KBM-7 (cell line): ENCODE measurements at places on chromosomes 1 and 21.

GRCh38 chr1:101312147-101312546 lies 75.3 kb downstream of the S1PR1 start:
- no peak for DNase-seq

GRCh38 chr1:30135698-30136097 lies 587.7 kb downstream of the MATN1 start:
- no peak for DNase-seq

DNA sequence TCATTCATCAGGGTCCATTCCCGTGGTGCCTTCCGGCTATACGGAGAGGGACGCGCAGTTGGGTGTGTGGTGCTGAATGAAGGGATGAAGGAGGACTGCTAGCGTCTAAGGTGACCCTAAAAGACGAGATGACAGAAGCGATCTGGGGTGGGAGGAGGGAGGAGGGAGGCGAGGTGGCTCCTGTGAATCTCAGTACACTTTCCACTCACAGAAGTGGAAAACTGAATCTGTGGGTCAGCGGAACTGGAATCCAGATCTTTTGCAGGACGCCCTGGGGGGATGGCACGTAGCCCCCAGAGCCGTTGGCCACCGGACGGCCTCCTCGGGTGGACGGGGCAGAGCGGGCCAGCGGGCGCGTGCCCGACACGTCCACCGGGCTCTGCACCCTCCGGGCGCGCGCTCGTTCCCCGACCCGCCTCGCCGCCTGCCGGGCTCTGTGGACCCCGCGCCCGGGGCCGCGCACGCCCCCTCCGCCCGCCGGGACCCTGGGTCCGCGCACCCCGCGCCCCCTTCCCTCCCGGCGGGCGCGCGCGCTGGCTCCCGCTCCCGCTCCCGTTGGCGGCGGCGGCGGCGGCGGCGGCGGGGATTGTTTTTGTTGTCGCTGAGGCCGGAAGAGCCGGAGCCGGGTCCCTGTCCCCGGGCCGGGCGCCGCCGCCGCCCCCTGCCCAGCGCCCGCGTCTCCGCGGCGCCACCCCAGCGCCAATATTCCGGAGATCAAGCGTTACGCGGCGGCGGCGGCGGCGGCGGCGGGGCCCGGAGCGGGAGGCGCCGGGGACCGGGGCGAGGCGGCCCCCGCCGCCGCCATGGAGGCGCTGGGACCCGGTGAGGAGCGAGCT lies at the start of gene AGO4:
Gene AGO4 (plus strand): TSS at position 403 of the 836 bp plus-strand sequence. CDS start 401 bp downstream, at position 804.
- peak; percentile 43 for DNase-seq

DNA sequence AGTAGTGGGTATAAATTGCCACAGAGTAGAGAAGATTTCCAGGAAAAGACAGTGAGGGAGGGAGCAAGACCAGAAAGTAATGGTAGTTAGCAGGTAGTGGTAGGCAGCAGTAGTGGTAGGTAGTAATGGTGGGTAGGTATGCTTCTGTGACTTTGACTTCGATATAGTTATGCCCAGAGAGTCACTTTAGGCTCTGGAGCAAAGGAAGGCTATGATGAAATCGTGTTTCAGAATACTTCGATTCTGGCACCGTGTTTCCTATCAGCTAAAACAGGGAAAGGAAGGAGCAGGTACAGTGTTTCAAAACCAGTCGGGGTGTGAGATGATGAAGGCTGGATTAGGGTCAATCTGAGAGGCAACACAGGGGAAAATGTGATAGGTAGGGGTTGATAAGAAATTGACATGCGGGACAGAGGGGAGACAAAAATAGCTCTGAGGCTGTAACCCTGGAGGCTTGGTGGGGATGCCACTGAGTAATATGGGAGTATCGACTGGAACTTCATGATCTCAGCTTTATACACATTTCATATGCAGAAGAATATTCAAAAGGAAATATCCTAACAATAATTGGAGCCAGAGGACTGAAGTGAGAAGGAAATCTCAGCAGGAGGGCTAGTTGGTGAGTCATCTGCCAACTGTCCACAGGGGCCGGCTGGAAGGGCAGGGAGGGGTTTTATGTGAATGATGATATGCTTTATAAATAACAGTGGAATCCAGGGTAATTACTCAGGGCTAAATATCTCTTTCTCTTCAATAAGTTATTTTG lies 25.2 kb upstream of the TRIM45 start:
- DNase-seq = no peak

DNA sequence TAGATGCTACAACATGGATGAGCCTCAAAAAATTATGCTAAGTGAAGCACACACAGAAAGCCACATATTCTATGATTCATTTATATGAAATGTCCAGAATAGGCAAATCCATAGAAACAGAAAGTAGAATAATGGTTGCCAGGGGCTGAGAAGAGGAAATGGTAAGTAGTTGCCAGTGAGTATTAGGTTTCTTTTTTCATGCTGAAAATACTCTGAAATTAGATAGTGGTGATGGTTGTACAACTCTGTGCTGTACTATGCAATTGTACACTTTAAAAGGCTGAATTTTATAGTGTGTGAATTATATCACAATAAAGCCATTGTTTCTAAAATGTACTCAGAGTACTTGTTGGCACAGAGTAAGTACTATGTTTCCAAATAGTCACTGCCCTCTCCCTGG lies 15.5 kb upstream of the GFI1 start:
- DNase-seq = no peak

- no peak for DNase-seq
Observed at GRCh38 chr1:171252482-171252881, 4.2 kb downstream of the FMO1 start.

GRCh38 chr1:79519084-79519760 lies 512.7 kb upstream of the ADGRL4 start:
- DNase-seq = no peak

GRCh38 chr1:55150880-55151588 lies 64.1 kb downstream of the USP24 start:
- DNase-seq = peak; percentile 62

- DNase-seq = no peak
Observed at GRCh38 chr21:46217511-46218196, 10.9 kb downstream of the LSS start.

GRCh38 chr1:156295391-156295947 lies at the start of gene GLMP:
GLMP (minus strand) TSS chr1:156295679; CDS start chr1:156295645, 34 bp downstream.
- DNase-seq = no peak

GRCh38 chr1:165496501-165496900 lies 47.3 kb upstream of the LRRC52 start:
- DNase-seq = no peak

DNA sequence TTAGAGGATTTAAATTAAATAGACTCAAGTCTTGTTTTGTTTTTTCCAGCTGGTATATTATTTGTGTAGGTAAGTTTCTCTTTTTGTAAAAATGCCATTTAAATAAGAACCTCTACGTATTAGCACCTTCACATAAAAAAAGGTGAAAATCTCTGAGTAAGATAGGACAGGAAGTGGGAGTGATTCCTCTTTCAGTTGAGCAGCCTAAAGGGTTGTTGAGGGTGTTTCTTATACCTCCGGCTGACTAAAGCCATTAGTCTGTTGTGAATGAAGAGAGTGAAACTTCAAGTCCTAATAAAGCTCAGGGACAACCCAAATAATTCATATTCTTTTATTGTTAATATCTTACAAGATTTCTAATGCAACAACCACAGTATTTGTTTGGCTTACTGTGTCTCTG lies 188.7 kb downstream of the CHRM3 start:
- no peak for DNase-seq

GRCh38 chr1:167820684-167821355 lies 93.1 kb downstream of the ADCY10 start:
- DNase-seq = no peak

DNA sequence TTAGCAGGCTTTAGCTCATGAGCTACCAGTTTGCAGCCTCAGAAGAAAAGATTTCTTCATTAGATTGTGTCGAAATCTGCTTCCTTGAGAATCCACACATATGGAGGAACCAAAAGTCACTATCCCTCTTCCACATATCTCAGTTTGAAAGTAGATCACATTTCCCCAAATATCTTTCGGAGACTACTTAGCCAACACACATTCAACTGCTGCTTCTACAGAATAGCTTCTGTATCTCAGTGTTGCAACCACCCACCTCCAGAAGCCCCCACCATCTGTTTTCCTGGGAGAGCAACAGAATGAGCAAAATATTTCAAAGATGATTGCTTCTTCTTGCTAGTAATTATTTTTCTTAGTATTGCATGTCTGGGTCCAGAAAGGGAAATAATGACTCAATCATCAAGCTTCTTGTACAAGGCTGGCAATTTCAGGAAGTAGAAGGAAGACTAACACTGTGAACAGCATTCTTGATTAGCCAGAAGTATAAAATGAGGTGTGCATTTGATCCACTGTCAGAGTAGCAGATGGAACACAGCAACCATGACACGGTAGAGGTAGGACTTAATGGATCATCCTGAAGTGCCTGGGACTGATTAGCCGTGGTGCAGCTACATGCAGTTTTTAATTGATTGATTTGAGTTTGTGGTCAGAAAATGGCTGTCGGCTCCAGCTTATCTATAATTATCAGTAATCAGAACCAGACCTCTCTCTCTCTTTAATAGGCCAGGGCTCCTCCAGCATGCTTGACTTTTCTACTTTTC lies 24.9 kb downstream of the ZC3H11B start:
- DNase-seq = no peak

DNA sequence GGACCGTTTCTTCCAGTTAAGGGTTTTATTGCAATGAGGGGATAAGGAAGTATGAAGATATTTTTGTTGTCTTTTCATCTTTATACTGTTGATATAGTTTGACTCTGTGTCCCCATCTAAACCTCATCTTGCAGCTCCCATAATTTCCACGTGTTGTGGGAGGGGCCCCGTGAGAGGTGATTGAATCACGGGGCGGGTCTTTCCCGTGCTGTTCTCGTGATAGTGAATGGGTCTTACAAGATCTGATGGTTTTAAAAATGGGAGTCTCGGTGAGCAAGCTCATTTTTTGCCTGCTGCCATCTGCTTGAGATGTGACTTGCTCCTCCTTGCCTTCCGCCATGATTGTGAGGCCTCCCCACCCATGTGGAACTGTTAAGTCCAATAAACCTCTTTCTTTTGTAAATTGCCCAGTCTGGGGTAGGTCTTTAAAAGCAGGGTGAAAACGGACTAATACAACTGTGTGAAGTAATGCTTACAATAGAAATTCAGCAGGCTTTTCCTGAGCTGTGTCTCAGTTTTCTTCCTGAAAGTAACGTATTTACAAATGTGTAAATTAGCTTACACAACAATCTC lies 377.3 kb downstream of the SIPA1L2 start:
- DNase-seq = no peak
